ENCODE measurements at places on chromosomes 1 and 21.

GRCh38 chr1:233055879-233056641 lies 105.6 kb downstream of the NTPCR start:
- DNase-seq, result no peak

DNA sequence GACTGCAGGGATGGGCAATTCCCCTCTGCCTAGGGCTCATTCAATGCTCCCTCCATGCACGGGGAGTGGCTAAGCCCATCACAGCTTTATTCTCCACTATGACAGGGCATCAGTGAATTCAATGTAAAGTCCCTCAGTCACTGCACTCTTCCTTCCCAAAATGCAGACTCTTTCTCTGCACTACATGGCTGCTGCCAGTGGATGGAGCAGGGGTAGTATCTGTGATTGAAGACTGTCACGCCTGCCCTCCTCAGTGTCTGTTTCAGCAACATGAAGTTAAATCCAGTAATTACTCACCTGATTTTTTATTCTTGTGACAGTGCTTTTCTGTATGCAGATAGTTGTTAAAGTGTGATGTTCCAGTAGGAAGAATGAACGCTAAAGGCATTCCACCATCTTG lies 1323.2 kb downstream of the AMY1C start:
- DNase-seq, result no peak

GRCh38 chr1:17440074-17440826 lies 773 bp upstream of the RCC2 start:
- no peak for DNase-seq

- no peak for DNase-seq
These were observed 18.4 kb upstream of the COL6A1 start for GRCh38 chr21:45963232-45963570.

- no peak for DNase-seq
These were observed 10.9 kb upstream of the THEMIS2 start for GRCh38 chr1:27861436-27861835.

DNA sequence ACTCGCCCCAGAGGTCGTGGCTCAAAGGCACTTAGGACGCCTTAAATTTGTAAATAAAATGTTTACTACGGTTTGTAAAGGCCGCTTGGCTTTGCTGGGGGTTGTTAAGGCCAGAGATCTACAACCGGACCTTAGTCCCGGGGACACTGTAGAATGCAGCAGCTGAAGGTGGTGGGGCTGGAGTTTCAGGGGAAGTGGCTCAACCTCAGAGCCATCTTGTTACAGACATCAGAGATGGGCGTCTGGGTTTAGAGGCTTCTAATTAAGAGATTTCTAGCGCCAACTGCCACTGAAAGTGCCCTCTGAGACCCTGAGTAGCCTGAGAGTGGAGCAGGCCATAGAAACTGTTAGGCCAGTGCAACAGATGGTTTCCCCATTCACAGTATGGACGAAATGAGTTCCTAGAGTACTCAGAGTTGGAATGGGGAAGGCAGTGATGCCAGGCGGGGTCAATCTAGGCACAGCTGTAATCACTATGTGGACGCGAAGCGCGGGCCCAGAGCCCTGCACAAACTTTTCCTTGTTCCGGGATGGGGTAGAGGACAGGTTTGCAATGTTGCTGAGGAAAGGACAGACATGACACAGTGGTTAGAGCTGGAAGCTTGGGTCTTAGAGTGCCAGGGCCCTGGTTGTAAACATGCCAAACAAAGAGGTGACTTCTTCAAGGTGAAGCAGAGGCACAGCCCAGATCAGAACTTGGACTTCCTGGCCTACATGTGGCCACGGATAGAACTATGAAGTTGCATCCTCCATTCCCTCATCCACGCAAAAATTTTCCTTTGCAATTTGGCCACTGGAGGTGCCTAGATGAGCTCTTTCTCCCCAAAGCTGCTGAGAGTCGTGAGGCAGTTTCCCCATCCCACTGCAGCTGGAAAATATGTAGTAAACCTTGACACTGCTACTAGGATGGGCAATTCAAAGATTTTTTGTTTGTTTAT lies 6.0 kb downstream of the HLX start:
- DNase-seq, result no peak

DNA sequence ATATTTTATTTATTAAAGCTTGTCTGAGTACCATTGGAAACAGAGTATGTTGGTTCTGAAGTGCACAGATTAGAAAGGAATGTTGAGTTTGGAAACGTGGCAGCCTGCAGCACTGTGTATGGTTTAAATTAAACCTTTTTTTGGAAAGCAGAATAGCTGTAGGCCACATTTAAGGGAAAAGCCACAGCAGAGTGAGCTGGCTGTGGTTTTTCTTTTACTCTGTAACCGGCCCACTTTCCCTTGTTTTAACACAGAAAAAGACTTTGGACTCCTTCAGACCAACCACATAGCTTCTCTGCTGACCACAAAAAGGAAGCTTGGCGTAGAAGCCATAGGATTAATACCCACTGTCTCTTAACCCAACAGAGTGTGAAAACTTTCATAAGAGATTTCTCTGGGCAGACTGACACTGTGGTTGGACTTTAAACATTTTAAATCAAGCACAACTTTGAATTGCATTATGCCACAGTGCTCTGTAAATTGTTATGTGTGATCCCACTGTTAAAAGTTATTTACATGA lies 75.2 kb downstream of the NFIA start:
- peak; percentile 66 for DNase-seq

DNA sequence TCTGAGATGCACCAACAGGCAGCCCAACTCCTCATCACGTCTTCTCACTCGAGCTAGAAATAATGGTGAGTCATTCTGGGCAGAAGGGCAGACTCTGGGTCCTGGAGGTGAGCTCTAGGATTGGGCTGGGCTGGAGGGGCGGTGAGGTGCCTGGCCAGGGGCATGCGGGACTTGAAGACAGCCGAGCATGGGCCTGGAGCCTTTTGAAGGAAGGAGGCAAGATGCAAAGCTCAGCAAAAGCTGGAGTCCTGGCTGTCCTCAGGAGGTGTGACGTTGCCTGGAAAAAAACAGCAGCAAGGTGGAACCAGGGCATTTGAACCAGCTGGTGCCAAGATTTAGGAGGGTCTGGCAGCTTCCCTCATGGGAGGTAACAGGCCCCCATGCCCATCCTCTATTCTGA lies 712 bp downstream of the KCNA2 start:
- DNase-seq, result no peak

DNA sequence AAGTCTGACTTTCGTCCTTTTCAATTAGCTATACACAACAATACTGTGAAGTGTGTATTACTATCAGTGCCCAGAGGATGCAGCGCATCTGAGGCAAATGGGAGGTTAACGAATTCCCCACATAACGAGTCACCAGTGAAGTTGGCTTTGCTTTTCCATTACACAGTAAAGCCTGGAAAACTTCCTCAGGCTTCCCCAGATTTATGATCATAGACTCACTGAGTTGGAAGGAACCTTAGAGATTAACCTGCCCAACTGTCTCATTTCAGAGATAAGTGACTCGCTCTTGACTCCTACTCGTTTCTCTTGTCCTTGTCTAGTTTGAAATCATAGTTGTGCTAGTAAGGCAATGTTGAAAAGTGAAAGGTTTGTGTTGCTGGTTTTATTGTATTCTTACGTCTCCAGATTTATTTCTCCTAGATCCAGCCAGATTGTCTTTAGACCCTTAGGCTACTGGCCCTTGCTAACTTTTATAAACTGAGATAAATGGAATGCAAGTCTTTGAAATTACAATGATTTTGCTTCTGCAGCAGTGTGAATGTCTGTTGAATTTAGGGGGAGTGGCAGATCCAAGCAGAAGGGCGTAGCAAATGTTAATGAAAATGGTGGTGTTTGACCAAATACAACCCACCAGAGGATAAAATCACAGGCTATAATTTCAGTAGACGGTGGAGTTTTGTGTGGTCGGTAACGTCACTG lies 17.3 kb downstream of the S1PR1 start:
- DNase-seq, result no peak

- no peak for DNase-seq
These were observed 6.5 kb upstream of the MAB21L3 start for GRCh38 chr1:116104667-116105066.

- DNase-seq, result no peak
These were observed 61.3 kb upstream of the AJAP1 start for GRCh38 chr1:4593106-4593505.
